ENCODE measurements at places on chromosomes 4 and X.

GRCh38 chr4:104772849-104773248 is 278.2 kb upstream of the CXXC4 start:
- no peak for DNase-seq

GRCh38 chr4:79250887-79251286 is 75.0 kb downstream of the NAA11 start:
- DNase-seq: no peak

DNA sequence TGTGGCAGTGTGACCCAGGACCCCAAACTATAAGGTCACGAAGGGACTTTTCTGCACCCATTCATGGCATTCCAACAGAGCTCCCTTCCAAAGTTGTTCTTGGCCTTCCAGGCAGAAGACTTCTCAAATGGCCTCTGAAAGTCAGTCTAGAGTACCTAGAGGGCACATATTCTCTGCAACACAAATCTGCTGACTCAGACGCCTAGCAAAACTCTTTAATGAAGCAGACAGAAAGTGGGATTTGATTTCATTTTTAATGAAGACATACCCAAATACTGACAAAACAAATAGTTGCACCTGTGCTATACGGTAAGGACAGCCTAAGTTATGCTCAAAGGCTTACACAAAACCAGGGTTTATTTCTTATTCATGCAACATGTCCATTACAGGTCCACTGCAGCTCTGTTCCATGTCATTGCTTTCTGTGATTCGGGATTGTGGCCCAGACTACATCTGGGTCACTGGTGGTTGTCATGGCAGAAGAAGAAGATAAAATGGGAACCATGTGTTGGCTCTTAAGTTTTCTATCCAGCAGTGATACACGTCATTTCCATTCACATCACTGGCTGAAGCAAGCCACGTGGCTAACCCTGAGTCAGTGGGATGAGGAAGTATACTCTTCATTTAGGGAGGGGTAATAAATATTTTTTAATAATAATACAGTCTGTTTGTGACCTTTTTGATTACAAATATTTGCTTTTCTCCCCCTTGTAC is 57.7 kb downstream of the NAT8L start:
- DNase-seq: no peak

DNA sequence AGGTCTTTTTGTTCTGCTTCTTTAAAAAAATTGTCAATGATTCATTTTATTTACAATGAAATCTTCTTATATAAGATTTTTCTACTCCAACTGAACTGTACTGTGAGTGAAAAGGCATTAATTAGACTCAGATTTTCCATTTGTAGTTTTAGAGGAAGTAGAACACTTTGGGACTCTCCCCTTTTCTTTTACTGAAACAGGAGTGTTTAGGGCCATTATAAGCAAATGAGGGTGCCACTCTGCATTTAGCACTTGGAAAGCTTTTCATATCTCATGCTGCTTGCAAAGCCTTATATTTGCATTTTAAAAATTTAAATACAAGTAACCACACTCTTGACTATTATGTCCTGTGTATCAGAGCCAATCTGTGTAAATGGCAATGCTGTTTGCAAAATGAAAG is 584.3 kb downstream of the KLHL13 start:
- DNase-seq: no peak

GRCh38 chr4:101651778-101652177 is 138.8 kb upstream of the BANK1 start:
- DNase-seq: no peak

DNA sequence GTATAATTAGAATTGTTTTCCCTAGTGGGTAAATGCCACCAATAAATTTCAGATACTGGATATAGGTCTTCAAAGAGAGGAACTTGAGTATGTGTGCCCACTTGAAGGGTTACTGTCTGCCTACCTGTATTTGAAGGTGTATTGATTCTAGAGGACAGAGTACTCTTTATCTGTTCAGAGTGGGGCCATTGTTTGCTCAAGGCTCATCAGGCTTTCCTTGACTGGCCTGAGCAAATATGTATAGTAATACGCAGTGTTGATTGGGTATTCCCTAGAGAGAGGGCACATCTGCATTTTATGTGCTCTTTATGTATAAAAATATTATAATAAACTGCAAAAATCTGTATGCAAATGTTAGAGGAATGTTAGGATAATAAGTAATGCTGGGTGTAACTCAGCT is 23.7 kb downstream of the RP2 start:
- no peak for DNase-seq

DNA sequence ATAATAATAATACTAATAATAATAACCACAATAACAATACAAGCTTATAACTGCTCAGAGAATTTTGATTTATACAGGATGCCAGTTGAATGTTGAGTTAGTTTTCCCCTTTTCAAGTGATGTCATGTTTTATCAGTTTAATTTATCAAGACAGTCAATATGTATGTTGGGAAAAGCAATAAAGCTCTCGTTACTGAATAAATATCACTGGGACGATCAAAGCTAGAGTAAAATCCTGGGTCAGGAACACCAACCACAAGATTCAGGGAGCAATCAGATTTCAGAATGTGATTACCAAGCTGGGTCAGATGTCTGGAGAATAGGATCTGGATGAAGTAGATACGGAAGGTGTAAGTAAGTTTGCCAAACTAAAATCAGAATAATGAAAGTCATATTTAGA is 179.6 kb downstream of the GRID2 start:
- no peak for DNase-seq

DNA sequence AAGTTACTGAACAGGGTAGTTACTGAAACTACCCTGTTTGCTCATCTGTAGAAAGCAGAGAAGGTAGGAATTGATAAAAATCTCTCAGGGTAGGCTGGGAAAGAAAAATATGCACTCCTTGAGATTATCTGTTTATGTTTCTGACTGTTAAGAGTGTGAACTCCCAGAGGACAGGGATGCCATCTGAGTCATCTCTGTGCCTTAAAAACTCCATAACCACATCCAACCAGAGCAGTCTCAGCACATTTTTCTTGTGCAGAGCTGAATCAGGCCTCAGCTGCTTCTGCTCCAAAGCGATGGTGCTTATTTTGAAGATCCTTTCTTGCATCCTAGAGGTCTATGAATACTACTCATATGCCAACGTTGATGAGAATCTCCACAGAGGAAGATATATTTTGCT is 9.9 kb downstream of the CENPVL3 start:
- DNase-seq: no peak

GRCh38 chrX:154981116-154981411 is 41.5 kb downstream of the F8 start:
- no peak for DNase-seq

DNA sequence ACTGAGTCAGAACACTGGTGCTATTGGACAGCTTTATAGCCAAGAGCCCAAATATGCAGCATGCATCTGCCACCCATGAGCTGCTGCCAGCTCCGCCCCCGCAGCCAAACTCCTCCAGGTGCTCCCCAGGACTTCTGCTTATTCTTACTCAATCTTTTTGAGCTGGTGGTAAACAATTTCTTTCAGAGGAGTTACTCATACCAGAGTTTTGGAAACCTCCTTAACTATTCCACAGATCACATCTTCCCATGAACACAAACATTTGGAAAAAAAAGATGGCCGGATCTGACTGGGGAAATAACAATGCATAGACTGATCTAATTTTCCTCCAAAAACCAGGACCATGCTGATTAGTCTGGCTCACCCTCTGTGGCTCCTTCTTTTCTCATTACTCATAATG is 399.9 kb downstream of the GPM6A start:
- DNase-seq: no peak

DNA sequence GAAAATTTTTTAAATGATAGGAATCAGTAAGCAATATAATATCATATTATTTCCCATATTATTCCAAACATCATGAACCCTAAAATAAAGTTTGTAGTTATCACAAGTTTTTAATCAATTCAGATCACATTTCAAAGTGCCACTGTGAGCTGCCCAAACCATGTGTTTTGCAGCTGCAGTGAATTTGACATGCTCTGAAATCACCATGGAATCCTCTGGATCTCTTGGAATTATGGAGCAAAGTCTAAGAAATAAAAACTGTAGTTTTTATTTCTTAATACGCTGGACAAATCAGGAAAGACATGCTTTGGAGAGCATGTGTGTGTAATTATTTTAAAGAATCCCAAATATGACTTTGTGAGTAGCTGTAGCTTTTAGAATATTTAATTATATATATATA is 262.7 kb downstream of the ANKRD50 start:
- no peak for DNase-seq

GRCh38 chr4:101240099-101240498 is 107.2 kb downstream of the PPP3CA start:
- no peak for DNase-seq

DNA sequence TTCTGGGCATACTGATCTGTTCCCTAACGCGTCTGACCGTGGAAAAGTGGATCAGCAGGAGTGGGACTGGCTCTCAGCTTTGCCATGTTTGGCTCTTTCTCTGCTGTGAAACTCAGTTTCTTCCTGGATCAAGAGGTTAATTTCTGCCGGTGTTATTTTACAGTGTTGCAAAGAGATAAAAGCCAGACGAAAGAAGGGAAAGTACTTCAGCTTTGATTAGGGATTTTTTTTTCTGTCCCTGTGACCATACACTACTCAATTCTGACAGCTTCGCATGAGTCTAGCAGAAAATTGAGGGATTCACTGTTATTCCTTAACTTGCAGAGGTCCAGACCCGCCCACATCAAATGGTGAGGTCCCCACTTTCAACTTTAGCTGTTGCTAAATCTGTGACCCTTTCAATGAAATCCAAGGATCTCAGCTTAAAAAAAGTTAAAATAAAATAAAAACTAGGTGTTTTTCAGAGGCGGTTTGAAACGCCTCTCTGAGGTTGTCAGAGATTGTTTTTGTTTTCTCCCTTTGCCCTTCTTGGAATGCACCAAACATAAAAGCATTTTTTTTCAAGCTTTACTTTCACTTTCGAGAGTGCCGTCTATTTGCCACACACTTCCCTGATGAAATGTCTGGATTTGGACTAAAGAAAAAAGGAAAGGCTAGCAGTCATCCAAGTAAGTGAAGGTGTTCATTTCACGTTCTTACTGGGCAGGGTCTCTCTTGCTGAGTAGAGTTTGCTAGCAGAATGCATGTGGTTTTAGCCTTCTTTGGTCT is at the start of gene TLR3:
TSS of gene TLR3 (plus strand) at position 576 of the 768 bp plus-strand sequence. CDS start 7,464 bp downstream, outside the sequence.
- DNase-seq: peak; percentile 26

DNA sequence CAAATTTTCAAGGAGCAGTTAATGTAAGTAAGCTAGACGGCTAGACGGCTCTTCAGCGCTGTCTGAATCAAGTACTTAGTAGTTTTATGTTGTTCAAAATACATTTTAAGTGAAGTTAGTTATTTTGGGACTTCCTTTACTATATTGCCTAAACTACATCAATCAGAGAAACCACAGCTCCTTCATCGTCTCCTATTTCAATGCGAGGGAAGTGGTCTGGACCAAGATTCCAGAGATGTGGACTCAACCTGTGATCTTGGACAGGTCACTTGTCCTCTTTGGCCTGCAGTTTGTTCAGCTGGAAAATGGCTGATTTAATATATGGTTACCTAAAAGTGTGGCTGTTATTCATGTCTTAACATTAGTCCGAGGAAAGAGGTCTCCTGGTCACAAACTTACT is 10.6 kb downstream of the ING2 start:
- DNase-seq: no peak

- DNase-seq: no peak
These were observed 8.1 kb upstream of the ARX start for GRCh38 chrX:25023908-25024307.

GRCh38 chrX:545452-545885 is 85.1 kb upstream of the SHOX start:
- no peak for DNase-seq

DNA sequence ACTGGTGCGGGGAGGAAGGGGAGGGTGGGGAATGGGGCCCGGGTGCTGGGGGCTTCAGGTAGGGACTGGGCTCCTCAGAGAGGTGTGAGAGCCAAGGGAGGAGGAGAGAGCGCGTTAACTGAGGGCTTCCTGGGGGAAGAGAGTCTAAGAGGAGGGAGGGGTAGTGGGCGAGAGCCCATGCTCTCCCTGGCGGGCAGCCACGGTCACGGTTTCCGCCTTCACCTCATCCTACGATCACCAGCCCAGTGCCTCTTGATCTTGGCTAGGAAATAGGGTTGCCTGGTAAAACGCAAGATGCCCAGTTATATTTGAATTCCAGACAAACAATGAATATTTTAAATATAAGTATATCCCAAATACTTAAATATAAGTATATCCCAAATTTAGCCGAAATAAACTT is 60.8 kb upstream of the GRPEL1 start:
- no peak for DNase-seq

DNA sequence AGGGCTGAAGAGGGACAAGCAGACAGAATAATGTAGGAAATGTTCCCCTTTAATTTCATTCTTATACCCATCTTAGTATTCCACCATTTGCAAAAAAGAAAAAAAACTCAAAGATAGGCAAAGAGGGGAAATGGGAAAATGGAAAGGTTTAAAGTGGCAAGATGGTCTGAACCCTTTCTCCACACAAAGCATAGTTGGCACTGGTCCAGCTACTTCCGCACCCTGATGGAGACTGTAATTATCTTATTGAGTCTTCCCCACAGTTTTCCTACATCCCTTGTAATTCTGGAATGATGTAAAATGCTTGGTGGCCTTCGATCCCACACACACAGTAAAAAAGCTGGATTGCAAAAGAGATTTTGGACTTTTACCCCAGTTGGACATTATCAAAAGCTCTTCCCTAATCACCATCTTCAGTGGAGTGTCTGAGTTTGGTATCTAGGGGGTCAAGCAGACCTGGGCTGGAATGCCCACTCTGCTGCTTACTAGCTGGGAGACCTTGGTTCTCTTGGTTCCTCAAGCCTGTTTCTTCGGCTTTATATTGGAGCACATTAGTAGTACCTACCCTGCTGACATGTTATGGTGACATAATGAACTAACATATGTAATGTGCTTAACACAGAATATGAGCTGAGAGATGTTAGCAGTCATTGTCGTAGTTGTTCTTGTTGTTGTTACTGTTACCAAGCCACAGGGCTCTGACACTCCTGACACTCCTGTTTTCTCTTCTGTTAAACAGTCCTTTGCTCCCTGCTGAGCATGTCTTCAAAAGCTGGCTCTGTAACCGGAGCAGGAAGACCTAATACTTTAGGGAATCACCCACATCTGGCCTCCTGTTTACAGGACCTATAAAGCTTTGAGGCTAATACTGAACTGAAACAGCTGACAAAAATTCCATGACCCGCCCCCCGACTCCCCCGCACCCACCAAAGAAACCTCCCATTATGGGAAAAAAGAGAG is 4.7 kb downstream of the SRPX2 start:
- no peak for DNase-seq

DNA sequence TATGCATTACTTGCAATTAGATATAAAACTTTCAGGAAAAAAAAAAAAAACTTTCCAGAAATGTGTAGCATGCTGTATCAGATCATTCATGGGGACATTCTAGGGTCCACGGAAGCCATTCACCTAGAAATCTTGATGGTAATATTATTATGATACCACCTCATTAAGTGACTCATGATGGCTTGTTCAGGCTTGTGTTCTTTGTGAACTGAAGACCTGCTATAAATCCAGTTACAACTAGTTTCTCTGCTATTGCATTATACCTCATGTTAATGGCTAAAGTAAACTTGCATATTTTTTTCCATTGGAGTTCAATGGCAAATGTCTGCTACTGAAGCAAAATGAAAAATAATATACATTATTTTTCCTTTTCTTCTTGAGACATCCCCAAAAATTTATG is 35.3 kb upstream of the PTPN13 start:
- no peak for DNase-seq

Measured in DND-41 (cell line).